ENCODE measurements at places on chromosomes 11 and 22. TPM values are rescaled to one million over a fixed set of nuclear protein-coding genes. Genes with fewer than 3 reads are reported as not detected.

The P2RY6 gene
- not detected for polyA plus RNA-seq

DNA sequence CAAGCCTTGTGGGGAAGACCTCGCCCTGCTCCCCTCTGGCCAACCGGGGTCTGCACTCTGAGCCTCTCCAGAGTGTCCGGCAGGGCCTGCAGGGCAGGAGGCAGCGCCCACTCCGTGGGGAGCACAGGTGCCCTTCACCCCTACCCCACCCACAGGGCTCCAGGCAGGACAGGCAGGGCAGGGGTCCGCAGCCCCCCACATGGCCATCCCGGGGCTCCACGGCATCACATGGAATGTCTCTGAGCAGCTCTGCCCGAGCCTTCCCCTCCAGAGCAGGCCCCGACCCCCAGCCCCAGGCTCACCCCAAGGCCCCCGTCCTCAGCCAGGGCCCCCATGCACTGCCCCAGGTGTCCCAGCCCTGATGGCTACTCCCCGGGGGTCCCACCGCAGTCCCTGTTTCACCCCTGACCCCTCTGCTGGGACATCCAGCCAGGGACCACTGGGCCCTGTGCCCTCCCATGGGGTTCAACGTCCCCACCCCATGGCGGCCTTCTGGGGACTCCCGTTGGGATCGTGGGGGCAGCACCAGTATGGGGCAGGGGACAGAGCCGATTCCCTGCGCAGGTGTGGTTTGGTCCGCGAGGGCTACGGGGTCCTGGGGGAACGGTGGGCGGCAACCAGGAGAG is 77.7 kb downstream of the BRD1 start:
- no peak for DNase-seq

DNA sequence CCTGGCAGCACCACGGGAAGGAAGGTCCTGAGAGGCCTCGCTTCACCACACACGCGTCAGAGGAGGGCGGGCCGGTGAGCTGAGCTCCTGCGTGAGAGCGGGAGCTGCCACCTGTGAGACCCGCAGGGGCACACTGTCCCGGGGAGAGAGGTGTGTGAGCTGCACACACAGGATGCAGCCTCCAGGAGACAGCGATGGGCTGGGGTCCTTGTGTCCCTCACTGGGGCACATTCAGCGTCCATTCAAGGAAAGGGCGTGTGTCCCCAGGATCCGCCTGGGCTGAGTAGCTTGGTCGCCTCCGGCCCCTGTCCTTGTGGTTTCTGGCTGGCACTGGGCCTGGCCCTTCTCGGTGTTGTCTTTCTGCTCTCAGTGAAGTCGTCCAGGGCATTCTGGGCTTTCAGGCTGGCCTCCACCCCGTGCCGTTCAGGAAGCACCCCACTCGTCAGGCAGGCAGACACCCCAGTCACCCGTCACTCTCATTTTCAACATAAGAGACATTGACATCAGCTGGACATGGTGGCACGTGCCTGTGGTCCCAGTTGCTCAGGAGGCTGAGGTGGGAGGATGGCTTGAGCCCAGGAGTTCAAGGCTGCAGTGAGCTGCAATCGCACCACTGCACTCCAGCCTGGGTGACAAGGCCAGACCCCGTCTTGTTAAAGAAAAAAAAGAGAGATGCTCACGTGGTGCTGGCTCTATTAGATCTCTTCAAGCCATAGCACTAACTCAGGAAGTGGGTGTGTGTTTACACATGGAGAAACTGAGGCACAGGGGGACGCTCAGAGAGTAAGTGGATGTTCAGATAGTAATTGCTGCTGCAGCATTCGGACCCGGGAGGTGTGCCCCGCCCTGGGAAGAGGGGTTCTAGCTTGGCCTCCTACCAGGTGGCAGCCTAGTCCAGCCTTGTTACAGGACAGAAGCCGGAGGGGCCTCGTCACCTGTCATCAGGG is 1081.6 kb downstream of the BRD1 start:
- DNase-seq = no peak

DNA sequence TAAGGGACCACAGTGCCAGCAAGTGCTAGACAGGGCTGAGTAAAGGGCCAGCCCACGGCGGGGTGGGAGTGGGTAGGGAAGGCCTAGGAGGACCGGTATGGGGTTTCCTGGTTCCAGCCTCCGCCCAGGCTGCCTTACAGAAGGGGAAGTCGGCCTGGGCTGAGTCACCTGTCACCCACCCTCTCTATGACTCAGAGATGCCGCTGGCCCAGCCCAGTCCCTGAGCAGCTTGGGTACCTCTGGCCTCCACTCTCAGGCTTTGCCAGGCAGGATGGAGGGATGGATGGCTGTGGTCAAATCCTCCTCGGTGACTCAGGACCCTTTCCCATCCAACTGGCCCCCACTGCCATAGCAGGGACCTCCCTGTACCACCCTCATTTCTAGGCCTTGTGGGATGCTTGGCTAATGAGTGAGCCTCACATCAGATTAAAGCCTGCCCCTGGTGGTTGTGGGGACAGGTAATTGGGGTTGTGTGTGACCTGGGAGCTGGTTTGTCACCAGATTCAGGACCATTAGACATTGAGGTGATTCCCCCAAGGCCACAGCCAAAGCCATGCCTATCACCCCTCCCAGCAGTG is 13.9 kb downstream of the SLC35E4 start:
- no peak for DNase-seq

DNA sequence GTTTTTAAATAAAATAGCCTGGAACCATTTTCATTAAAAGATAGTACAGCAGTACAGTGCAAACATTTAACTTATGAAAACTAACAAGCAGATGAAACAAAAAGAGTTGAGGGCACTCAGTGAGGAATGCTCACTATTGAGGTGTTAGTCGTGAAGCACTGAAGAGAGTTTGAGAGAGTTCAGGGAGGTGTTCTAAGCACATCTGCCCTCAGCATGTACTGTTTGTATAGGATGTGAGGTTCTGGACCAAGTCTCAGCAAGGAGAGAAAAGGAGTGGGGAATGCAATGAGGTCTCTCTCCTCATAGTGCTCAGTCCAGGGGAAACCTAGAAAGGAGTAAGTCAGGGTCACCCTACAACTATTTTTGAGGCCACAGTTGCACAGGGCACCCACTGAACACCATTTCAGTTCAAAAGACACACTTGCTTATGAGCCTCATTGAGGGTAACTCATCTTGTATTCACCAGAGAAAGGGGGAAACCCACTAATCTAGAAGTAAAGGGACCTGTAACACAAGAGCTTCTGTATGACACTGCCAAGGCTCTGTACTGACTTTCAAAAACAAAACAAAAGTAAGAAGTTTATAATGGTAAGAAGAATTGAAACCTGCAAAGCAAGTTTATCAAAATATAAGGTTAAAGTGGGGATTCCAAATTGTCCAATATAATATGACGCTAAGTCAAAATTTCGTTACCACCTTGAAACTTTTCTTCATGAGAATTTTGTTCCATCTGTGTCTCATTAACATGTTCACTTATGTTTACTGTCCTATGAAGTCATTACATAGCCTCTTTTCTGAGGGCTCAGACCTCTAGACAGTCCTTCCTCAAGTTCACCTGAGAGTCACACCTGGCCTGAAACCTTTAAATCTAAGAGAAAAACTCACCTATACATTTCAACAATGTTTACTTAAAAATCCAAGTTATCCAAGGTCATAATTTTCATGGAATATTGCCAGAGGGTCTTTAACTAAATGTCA is 275.3 kb downstream of the ETS1 start:
- no peak for DNase-seq

GRCh38 chr11:78603792-78604191 is 29.1 kb upstream of the NARS2 start:
- no peak for DNase-seq

DNA sequence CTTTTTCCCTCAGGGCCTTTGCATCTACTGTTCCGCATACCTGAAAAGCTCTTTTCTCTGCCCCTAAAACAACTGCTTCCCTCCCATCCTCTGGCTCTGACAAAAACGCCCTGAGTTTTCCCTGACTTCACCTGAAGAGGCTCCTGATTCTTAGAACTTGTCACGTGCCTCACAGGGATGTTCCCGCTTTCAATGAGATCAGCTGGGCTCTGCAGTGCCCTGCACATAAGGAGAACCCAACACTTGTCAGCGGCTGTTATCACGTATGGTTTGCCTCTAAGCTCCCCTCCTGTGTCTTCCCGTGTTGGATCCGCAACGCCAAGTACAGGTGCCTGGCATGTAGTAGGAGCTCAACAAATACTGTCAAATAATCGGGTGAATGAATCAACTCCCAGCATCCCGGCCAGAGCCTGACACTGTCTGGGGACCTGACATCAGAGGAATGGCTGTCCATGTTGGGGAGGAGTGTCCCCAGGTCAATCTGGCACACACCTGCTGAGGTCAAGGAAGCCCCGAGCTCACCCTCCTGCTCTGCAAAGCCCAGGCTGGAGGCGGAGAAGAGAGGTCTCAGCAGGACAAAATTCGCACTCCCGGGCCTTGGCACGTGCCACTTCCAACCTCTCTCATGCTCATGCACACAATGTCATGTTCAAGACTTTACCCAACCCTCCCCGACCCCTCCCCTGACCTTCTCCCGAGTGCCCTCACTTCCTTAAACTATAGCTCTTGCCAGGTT is 4.2 kb upstream of the GRK2 start:
- no peak for DNase-seq
